ENCODE measurements at places on chromosomes 2 and 18.

- DNase-seq = no peak
These were observed 41.6 kb downstream of the LAMA3 start for GRCh38 chr18:23730857-23731256.

GRCh38 chr2:43464590-43464989 lies 131.2 kb downstream of the THADA start:
- no peak for DNase-seq

DNA sequence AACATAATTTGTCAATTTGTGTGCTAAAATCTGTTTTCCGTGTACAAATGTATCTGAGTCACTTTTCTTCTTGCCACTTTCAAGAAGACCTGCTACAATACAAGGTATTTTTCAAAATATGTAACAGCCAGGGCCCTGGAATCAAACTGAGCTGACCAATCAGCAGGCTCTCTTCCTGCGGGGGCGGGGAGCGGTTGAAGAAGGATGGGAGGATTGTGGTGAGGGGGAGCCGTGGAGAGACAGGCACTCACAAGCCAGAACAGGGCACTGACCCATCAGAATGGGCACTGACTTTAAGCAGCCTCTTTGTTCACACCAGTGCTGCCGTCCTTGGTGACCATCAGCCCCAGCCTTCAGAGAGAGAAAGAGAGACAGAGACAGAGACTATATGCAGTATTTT lies 40.6 kb upstream of the CCNYL1 start:
- DNase-seq = no peak

- DNase-seq = no peak
These were observed 258.1 kb downstream of the LNPK start for GRCh38 chr2:175744000-175744399.

- DNase-seq = no peak
These were observed 511.9 kb upstream of the NRP2 start for GRCh38 chr2:205170399-205170798.

- DNase-seq = no peak
These were observed 608.7 kb upstream of the REG3G start for GRCh38 chr2:78416625-78417300.

DNA sequence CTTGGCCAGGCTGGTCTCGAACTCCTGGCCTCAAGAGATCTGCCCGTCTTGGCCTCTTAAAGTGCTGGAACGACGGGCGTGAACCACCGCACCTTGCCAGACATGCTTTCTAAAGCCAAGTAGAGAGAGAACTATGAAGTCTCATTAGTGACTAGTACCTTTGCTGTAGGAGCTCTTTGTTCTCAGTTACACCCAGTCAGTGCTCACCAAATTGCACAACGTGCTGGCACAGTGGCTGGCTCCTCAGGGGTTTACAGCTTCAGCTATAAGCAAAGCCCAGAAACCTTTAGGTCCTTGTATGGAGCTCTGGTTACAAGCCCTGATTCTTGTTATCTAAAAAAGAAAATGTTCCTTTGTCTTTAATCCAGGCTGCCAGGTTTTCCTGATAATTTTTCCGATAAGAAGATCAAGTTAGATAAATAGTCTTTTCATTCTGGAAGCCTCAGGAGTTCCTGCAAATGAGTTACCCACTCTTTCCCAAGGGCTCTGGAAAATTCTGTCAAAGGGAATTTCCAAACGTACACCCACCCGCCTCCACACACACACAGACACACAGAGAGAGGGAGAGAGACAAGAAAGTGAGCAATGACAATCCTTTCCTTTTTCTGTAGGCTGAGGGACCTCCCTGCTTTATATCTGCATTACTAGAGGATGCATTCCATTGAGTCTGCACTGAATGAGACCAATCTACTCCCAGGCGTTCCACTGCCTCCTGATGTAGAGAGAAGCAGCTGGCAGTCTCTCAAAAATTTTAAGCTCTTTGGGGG lies 100.2 kb upstream of the CSRNP3 start:
- DNase-seq = no peak

DNA sequence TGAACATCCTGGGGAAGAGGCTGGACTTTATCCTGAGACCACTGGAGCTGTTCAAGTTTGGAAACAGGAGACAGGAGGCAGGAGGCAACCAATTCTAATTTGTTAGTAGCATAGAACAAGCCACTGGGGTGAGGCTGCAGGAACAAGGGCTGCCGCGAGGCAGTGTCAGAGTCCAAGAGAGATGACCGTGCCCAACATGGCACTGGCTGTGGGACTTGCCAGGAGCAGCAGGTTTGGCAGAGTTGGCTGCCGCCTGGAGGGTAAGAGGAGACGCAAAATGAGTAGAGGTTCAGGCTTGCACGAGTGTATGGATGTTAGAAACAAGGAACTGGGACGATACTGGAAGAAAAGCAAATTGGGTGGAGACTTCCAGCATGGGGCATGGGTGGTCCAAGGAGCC lies 168.5 kb downstream of the TPGS2 start:
- no peak for DNase-seq

DNA sequence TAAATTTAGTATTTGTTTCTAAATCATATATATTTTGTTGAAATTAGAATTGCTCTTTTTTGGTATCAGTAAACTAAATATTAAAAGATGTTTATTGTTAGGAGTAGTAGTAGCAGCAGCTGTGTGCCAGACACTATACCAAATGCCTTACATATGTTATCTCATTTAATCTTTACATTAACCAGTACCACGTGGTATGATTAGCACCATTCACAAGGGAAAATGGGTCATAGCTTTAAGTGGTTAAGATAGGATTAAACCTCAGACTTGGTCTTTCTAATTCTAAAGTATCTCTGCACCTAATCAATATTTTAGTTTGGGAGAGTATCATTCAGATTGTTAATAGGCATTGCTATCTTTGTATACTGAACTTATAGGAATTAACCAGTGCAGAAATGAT lies 29.0 kb downstream of the PSMD14 start:
- no peak for DNase-seq

DNA sequence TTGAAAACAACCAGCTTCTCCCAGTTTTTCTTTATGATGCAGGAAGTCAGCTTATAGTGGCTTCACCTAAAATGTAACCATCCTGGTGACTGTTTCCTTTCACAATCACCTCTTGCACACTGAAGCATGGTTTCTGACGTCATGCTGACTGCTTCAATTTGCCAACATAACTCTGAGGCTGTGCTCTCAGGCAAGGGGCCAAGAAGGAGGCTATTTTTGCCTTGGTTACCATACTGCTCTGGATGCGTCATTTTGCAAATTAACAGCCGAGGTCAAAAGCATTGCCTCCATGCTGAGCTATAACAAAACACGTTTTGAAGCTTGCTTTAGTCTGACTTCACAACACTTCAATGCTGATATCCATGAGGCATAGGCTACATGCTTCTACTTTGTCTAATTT lies 397.8 kb downstream of the METTL4 start:
- DNase-seq = no peak

DNA sequence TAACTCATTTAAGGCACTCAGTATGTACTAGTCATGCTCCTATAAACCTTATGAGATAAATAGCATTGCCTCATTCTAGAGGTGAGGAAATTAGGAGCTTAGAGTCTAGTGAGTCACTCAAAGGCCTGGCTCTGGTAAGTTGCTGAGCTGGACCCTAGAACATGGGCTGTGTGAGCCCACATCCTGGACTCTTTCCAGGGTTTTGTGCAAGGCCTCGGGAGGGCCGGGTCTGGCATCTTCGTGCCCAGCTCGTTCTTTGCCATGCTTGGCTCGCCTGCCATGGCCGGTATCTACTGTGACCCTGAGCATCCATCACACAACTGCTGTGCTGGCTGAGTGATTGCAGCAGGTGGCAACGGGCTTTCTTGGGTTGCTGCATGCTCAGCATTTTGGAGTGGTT lies 168.0 kb downstream of the LPIN1 start:
- no peak for DNase-seq

DNA sequence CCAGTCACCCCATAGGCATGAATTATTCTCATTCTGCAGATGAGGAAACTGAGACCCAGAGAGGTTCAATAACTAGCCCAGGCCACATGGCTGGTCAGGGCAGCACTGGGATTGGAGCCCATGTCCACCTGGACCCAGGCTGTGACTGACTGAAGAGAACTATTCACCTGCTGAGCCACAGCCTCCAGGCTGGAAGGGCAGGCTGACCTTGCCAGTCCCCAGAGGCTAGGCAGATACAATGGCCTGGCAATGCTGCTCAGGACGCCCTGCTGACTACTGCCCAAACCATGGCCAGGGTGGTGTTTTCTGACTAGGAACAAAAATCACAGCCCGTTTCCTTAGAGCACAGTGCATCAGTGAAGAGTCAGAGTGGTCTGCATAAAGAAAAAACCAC lies 36.8 kb downstream of the HS6ST1 start:
- DNase-seq = no peak

- DNase-seq = no peak
These were observed 742.3 kb upstream of the CELF4 start for GRCh38 chr18:38307914-38308313.

- no peak for DNase-seq
These were observed 185.6 kb downstream of the PID1 start for GRCh38 chr2:229085439-229085838.

- DNase-seq = no peak
These were observed 84.1 kb downstream of the TMEM237 start for GRCh38 chr2:201559067-201559710.

DNA sequence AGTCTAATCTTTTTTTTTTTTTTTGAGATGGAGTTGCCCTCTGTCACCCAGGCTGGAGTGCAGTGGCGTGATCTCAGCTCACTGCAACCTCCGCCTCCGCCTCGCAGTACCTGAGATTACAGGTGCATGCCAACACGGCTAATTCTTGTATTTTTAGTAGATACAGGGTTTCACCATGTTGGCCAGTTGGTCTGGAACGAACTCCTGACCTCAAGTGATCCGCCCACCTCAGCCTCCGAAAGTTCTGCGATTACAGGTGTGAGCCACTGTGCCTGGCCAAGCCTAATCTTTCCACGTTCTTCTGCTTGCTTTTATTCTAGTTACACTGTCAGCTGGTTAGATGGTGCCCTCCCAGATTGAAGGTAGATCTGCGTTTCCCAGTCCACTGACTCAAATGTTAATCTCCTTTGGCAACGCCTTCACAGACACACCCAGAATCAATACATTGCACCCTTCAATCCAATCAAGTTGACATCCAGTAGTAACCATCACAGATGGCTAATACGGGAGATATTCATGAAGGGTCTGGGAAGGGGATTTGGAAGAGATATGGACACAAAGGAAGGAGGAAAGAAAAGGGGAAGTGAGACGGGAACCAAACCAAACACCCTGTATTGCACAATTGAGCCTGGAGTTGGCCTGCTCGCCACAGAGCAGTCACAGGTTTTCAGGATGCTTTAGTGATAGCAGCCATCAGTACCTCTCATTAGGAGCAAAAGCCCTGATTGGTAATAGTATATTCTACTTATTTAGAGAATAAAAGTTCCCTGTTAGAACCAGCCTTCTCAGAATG lies 229.8 kb downstream of the PIK3C3 start:
- DNase-seq = no peak

GRCh38 chr2:133400411-133400810 lies 167.9 kb downstream of the NCKAP5 start:
- no peak for DNase-seq

GRCh38 chr2:43155851-43156411 lies 70.5 kb downstream of the ZFP36L2 start:
- DNase-seq = peak; percentile 75

DNA sequence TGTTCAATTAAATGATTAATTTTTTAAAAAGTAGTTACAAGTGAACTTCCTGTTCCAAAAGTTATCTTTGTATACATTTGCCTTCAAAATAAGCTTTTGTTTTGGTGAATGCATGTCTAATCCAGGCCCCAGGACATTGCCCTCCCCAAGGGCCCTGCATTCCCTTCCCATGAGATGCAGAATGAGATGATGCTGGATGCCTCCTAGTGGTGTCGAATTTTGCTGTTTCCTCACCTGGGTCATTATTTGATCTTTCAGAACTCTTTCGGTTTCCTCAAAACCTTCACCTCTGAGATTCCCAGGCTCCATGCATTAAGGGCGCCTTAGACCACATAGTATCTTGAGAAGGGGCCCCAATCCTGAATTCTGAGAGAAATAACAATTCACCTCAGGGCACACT lies 728.8 kb downstream of the CNTNAP5 start:
- no peak for DNase-seq

DNA sequence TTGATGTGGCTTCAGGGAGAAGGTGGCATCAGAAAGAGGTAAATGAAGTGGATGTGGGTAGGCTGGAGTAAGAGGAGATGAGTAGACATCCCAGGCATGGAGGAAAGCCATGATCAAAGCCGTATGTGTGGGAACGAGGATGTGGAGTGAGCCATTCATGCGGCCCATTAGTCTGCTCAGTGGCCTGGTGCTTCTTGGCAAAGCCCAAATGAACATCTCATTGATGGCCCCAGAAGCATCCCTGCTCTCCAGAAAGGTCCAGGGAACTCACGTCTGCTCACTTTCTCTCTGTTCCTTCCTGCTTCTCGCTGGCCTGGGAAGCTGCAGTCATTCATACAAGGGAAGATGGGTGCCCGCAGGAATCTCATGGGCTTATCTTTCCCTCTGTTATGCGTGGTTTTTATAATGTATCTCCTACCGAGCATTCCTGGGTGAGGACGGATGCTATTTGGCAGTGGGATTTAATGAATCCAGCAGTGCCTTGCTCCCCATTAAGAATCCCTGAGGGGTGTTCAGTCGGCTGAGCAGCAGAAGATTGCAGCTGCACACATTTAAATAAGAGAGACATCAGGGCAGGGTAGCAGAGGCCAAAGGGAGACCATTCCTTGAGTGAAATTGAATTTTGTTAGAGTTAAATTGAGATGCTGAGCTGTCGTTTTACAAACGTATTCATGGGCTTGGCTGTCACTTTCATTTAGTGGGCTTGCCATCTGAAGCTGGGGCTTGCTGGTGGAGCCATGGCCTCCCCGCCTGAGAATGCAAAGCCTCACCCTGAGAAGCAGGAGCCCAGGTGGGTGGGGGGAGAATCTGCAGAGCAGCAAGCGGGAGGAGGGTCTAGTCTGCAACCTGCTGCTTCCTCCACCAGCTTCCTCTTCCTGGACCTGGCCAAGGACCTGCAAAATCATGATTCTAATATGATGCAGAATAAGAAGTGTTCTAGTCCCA lies 64.5 kb downstream of the LYPD1 start:
- no peak for DNase-seq

DNA sequence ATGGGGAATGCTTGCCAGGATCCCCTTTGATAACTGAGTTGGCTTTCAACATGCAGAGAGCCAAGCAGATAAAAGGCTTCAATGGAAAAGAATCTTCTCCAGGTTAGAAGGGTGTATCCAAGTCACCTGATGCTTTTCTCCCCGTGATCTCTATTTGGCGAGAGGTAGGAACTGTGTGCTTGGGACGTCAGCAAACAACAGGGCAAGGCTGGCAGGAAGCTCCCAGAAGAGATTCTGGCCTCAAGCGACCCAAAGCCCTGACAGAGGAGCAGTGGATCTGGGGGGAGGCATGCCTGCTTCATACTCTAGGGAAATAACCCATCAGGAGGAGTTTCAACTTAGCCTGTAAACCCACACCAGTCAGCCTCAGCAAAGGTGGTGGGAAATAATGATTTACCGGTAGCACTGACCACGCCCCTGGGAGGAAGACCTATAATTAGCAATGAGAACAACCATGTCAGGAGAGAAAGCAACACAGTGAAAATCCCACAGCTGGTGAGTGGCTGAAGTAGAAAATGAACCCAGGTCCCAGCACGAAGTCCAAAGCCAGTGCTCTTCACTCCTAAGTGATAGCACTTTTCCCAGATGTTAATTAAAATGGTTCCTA lies 76.3 kb upstream of the SEC11C start:
- no peak for DNase-seq

- no peak for DNase-seq
These were observed 47.1 kb downstream of the IKZF2 start for GRCh38 chr2:213104092-213104902.
